Adrenal gland (tissue), 19 donors: ENCODE measurements at places on chromosomes 7 and 10. TPM values are rescaled to one million over a fixed set of nuclear protein-coding genes. Genes with fewer than 3 reads are reported as not detected.

GRCh38 chr10:68560943-68561864 is 1.1 kb downstream of the TET1 start:
- peak overlapping the region; percentile 54 for H3K4me3 ChIP-seq
- H3K27me3 ChIP-seq, result peaks cover 3% of the 10 kb centered on the region
- no peaks in the 10 kb centered on the region for H3K4me1 ChIP-seq
- peak; percentile 17 for DNase-seq

DNA sequence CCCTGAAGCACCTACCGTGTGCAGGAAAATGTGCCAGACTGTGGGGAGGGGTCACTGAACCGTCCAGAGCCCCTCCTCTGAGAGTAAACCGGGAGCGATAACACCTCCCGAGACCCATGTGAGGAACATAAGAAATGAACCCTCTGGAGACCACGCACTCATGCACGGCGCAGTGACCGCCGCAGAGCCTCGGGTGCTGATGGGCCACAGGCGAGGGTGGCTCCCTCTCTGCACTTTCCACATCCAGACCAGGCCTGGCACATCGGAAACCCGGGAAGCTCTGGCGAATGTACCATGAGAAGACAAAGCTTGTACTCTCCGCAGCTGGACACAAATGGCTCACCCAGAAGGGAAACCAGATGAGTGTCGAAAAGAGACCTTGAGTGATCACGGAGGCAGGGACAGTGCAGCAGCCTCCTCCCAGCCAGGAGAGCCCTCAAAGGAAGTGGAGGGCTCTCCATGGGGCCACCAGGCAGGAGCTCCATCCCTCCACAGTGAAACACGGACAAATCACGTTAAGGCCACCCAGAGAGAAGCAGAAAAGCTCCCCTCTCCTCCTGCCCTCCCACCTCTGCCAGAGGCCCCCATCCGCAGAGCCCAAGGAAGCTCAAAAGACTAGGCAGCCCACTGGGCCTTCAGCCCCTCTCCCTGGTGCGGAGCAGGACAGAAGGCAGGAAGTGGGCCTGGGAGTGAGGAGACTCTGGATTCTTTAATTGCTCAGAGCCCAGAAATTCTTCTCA is 178.1 kb upstream of the PPP2R2D start:
- no peaks in the 10 kb centered on the region for H3K27me3 ChIP-seq
- DNase-seq, result no peak
- no peak overlapping the region for H3K4me3 ChIP-seq
- no peak overlapping the region for H3K27ac ChIP-seq
- H3K4me1 ChIP-seq, result no peaks in the 10 kb centered on the region

DNA sequence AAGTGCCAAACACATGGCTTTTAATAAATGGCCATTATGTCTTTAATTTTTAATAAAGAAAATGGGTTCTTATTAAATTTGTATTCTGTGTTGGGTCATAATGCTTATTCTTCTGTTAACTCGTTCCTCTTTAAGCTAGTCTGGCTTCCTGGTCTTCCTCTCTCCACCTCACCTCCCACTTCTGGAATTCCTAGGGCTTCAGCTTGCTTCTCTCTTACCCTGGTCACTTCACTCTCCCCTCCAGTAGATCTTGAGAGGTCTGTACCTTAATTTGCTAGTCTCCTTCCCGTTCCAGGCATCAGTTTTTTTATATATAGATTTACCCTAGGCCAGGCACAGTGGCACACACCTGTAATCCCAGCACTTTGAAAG is 111.2 kb downstream of the RALA start:
- H3K4me1 ChIP-seq, result peaks cover 18% of the 10 kb centered on the region
- H3K27ac ChIP-seq, result no peak overlapping the region
- no peak for DNase-seq
- no peak overlapping the region for H3K4me3 ChIP-seq

HOXA7 gene
- 21.8 TPM for total RNA-seq

DNA sequence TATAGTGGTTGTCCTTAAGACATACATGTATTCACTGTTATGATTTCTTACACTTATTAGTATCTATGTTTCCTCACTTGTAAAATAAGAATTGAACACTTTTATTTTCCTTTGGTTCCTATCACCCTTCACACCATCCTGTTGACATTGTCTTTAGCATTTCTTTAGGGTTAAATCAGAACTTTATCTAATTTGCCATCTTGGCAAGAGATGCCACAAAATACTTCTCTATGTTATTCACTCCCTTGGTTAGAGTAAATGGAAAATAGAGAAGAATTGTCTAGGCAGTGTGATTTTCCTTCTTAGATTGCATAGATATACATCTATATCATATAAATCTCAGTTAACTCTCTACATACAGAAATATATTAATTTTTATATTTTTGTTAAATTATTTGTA is 204.7 kb downstream of the SEMA3D start:
- no peaks in the 10 kb centered on the region for H3K27me3 ChIP-seq
- no peaks in the 10 kb centered on the region for H3K36me3 ChIP-seq
- no peak overlapping the region for H3K27ac ChIP-seq
- no peak for DNase-seq
- no peak overlapping the region for H3K4me3 ChIP-seq

- no peak overlapping the region for H3K27ac ChIP-seq
- no peaks in the 10 kb centered on the region for H3K36me3 ChIP-seq
- no peak for DNase-seq
- H3K27me3 ChIP-seq, result no peaks in the 10 kb centered on the region
Observed at GRCh38 chr7:154861589-154861988, 141.3 kb downstream of the PAXIP1 start.

- H3K27me3 ChIP-seq, result no peaks in the 10 kb centered on the region
- no peak for DNase-seq
- no peaks in the 10 kb centered on the region for H3K36me3 ChIP-seq
- no peak overlapping the region for H3K27ac ChIP-seq
Observed at GRCh38 chr10:98301664-98302319, 33.8 kb upstream of the LOXL4 start.

GRCh38 chr7:104862719-104863118 is 151.3 kb upstream of the KMT2E start:
- H3K27ac ChIP-seq, result no peak overlapping the region
- no peak for DNase-seq
- H3K4me3 ChIP-seq, result no peak overlapping the region
- no peaks in the 10 kb centered on the region for H3K27me3 ChIP-seq
- H3K36me3 ChIP-seq, result no peaks in the 10 kb centered on the region
- no peaks in the 10 kb centered on the region for H3K4me1 ChIP-seq

GRID2IP gene
- 1.5 TPM for total RNA-seq

DNA sequence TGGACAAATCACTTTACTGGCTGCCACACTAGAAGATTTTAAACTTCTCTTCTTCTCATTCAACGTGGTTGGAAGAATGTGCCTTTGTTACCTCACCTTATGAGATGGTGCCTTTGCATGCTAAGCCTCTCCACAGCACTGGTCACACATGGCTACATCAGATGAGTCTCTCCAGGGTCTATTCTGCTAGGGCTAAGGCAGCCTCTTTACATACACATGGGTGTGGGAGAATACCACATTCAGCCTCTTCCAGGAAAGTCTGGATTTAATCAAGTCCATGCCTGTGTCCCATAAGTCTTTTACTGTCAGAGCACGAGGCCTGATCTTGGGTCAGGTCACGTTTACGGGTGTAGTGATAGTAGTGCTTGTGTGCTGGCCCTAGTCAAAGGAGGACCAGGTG is 701.5 kb downstream of the SORCS3 start:
- DNase-seq, result no peak
- no peaks in the 10 kb centered on the region for H3K36me3 ChIP-seq
- H3K27me3 ChIP-seq, result no peaks in the 10 kb centered on the region
- no peak overlapping the region for H3K4me3 ChIP-seq
- H3K4me1 ChIP-seq, result no peaks in the 10 kb centered on the region

DNA sequence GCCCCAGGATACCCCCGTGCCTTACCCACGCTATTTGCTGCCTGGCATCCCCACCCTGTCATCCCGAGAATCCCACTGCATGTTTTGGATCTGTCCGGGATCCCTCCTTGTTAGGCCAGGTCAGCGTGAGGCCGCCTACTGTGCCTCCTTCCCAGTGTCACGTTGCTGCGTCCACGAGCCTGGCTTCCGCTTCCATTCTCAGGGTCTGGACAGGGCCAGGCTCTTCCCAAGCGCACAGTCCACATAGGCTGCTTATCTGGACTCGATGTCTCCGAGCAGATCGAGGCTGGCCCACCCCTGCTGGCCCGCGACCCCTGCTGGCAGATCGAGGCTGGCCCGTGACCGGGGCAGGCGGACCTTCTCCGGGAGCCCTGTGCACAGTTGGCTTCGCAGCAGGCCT is 27.1 kb downstream of the FOXK1 start:
- H3K27ac ChIP-seq, result no peak overlapping the region
- no peaks in the 10 kb centered on the region for H3K27me3 ChIP-seq
- H3K4me3 ChIP-seq, result no peak overlapping the region
- DNase-seq, result no peak
- peaks cover 63% of the 10 kb centered on the region for H3K4me1 ChIP-seq
- H3K36me3 ChIP-seq, result no peaks in the 10 kb centered on the region

C10orf62 gene
- total RNA-seq, result not detected

DNA sequence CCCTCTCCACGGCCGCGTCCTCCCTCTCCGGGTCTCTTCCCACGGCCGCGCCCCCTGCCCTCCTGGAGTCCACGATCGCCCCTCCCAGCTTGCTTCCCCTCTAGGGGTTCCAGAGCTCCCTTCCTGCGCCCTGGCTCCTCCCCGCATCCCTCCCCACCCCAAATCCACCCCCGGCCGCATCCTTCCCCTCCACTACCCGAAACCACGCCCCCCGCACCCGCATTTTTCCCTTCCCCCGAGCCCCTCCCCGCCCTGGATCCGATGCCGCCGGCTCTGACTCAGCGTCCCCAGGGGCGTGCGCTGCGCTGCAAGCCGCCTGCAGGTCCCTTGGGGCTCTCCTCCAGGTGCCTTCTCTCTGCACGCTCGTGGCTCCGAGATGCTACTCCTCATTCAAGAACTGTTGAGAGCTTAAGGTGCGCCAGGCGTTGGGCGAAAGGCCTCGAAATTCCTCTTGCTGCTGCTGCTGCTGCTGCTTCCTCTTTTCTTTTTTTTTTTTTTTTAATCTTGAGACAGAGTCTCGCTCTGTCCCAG is 372 bp upstream of the TMEM130 start:
- no peaks in the 10 kb centered on the region for H3K4me1 ChIP-seq
- DNase-seq, result peak; percentile 36
- no peaks in the 10 kb centered on the region for H3K36me3 ChIP-seq
- H3K4me3 ChIP-seq, result no peak overlapping the region

GRCh38 chr7:18177129-18177814 is 149.6 kb upstream of the PRPS1L1 start:
- H3K27ac ChIP-seq, result no peak overlapping the region
- H3K4me1 ChIP-seq, result no peaks in the 10 kb centered on the region
- H3K4me3 ChIP-seq, result no peak overlapping the region
- H3K27me3 ChIP-seq, result no peaks in the 10 kb centered on the region
- no peaks in the 10 kb centered on the region for H3K36me3 ChIP-seq

FKBP9 gene
- 210 TPM for total RNA-seq

KIF20B gene
- total RNA-seq, result 2.8 TPM

FAM237B gene
- not detected for total RNA-seq

GRCh38 chr10:25808372-25808771 is 125.7 kb upstream of the MYO3A start:
- H3K27ac ChIP-seq, result no peak overlapping the region
- H3K36me3 ChIP-seq, result no peaks in the 10 kb centered on the region
- no peak for DNase-seq
- peaks cover 3% of the 10 kb centered on the region for H3K27me3 ChIP-seq
- no peak overlapping the region for H3K4me3 ChIP-seq
- H3K4me1 ChIP-seq, result no peaks in the 10 kb centered on the region

PNLIPRP1 gene
- not detected for total RNA-seq

CPXM2 gene
- total RNA-seq, result 7.9 TPM

DNA sequence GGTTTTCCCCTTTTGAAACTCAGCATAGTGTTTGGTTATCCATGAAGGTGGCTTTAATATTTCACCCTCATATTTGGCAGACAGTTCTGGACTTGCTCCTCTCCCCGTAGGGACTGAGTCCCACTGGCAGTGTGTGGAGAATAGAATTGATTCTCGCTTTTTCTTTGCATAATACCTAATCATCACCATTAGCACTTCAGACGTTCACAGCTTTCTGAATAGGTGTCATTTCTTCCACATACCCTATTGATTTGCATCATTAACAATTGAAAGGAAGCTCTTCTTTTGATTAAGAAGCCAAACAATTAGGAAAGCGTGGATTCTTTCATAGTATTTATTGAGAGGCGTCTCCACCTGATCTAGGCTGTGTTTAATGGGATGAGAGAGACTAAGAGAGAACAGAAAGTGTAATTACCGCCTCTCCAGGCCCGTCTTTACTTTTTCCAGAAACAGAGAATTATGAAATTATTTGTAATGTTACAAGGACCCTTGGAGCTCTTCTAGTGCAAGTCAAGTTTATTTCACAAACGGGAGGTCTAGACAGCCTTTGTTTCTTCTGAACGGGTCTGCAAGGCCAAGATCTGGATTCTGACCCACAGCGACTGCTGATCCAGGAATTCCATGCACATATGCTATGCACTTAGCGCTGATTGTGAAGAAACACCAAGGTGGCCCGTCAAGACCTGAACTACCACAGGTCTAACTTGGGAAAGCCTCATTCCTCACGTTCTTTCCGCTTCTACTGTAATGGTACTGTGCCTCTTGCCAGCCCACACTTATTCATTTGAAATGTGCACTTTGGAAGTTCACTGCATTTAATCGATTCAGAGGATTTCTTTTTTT is 249.9 kb upstream of the C7orf33 start:
- no peaks in the 10 kb centered on the region for H3K36me3 ChIP-seq
- no peaks in the 10 kb centered on the region for H3K4me1 ChIP-seq
- H3K27ac ChIP-seq, result no peak overlapping the region
- DNase-seq, result no peak

TMEM196 gene
- total RNA-seq, result 1.1 TPM

DNA sequence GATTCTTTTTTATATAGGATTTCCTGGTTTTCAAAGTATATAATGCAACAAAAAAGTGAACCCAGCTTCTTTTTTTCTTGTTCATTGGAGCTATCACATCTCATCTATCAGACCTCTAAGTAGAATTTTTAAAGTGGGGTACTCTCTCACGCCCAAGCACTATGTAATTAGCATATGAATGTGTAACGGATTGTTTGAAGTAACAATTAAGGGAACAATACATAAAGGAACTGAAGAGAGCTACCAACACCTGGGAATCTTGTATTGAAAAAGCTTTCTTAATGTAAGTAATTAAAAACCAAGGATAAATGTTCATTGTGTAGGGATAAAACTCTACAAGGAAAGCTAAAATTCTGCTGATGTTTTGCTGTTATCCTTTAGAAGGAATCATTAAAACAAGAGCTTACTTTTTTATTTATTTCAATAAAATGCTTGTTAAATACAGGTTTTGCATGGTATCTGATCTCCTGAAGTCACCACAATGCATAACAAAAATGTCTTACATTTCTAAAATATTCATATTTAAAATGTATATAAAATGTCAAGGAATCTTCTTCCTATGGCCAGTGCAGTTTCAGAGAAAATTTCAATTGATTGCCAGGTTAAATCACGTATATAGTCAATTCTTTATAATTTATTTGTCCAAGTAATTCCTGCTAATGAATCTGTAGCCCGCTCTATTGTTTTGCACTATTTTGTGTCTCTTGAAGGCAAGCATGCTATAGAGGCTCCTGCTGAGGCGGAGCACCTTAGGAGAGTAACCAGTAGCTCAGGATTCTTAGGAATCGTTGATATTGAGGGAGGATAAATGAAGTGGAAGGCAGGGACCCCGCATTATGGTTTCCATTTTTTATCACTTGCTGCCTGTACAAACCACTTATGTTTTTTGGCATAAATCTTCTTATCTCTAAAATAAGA is 51.6 kb downstream of the PTPRZ1 start:
- H3K4me3 ChIP-seq, result no peak overlapping the region
- no peaks in the 10 kb centered on the region for H3K27me3 ChIP-seq
- H3K27ac ChIP-seq, result no peak overlapping the region
- DNase-seq, result no peak
- no peaks in the 10 kb centered on the region for H3K36me3 ChIP-seq
- no peaks in the 10 kb centered on the region for H3K4me1 ChIP-seq

GRCh38 chr10:42987121-42987541 is 89.7 kb upstream of the RET start:
- no peak overlapping the region for H3K4me3 ChIP-seq
- H3K27me3 ChIP-seq, result no peaks in the 10 kb centered on the region
- DNase-seq, result no peak
- no peaks in the 10 kb centered on the region for H3K36me3 ChIP-seq

LIPA gene
- total RNA-seq, result 97.0 TPM
